ENCODE measurements at places on chromosomes 2 and 18. TPM values are rescaled to one million over a fixed set of nuclear protein-coding genes. Genes with fewer than 3 reads are reported as not detected.
A peak's percentile ranks its signal among the peaks of the same experiment; 100 is the strongest.

The CNGA3 gene
- not detected for total RNA-seq

The CELF4 gene
- not detected for total RNA-seq

The CCDC141 gene
- 0.30 TPM for total RNA-seq

The PLCL1 gene
- total RNA-seq = 0.07 TPM

The PKP4 gene
- 55.2 TPM for total RNA-seq

The LYPD1 gene
- total RNA-seq = not detected

The CCDC68 gene
- 6.6 TPM for total RNA-seq

- peaks cover 8% of the 10 kb centered on the region for H3K4me1 ChIP-seq
- no peaks in the 10 kb centered on the region for H3K36me3 ChIP-seq
- no peak overlapping the region for H3K4me3 ChIP-seq
These were observed 42.9 kb upstream of the RFX8 start for GRCh38 chr2:101517758-101518271.

DNA sequence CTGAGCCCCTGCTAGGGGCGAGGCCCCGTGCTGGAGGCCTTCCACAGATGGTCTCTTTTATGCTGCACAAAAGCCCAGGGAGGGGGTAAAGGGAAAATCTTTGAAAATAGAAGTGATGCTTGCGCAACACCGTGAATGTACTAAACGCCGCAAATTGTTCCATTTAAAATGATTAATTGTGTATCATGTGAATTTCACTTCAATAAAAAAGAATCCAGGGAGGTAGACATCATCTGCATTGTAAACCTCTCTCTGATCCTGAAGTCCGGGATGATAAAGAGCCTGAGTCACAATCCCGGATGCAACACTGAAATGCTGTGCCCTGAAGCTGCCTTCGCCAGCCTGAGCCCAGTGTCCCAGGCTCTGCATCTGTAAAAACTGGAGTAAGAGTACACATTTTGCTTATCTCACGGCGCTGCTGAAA lies 107.7 kb upstream of the PPP1CB start:
- no peaks in the 10 kb centered on the region for H3K4me1 ChIP-seq
- H3K4me3 ChIP-seq = no peak overlapping the region
- H3K27ac ChIP-seq = no peak overlapping the region

- no peak overlapping the region for H3K4me3 ChIP-seq
- no peak for DNase-seq
These were observed 154.5 kb upstream of the LRRTM1 start for GRCh38 chr2:80459028-80459427.

DNA sequence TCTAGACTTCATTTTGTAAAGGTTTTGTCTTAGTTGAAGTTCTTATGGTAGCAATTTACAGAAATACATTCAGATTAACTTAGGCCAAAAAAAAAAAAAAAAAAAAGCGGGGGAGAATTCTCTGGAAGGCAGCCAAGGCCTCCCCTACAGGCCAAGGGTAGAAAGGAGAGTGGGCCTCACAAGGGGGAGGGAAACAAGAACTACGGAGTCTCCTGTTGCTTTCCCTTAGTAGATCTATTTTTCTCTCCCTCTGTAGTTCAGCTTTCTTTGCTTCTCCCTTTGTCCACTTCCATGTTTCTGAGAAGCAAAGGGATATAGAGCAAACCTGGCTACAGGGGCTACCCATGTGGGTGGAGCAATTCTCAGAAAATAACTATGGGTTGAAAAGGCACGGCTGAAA lies 2.4 kb upstream of the STK11IP start:
- DNase-seq = no peak
- H3K27ac ChIP-seq = 0 out of 2 replicates have a peak overlapping the region, but pooled peaks have one; percentile 5
- no peaks in the 10 kb centered on the region for H3K36me3 ChIP-seq
- peaks cover 8% of the 10 kb centered on the region for H3K4me1 ChIP-seq
- H3K4me3 ChIP-seq = no peak overlapping the region

DNA sequence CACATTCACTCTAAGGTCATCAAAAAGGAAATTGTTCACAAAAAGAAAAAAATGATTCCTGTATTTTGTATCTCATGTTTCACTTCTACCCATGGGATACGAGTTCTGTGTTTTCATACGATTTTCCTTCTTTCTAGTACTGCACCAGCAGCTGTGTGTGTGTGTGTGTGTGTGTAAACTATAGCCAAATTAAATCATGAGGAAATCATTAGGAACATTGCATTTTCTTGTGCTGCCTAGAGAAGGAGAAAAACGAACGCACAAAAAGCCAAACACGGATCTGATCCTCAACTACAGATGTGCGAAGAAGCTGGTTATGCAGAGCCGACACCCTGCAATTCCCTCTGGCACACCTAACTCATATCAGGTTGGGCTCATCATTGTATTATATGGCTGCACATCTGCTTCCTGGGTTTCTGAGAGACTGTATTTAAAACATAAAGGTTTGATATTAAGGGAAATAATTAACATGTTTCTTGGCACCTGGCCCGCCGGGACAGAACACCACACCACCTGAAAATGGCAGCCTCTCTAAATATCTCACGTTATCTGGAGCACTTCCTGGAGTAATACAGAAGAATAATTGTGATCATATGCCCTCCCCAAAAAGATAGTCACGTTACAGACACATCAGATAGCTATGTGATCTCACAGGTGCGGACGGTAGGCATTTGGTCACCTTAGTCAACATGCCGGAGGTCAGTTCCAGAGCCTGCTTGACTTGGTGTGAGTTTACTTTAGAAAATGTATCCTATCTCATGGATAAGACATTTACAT lies 586.3 kb upstream of the SALL3 start:
- H3K27me3 ChIP-seq = no peaks in the 10 kb centered on the region
- no peak overlapping the region for H3K4me3 ChIP-seq
- H3K4me1 ChIP-seq = no peaks in the 10 kb centered on the region
- H3K36me3 ChIP-seq = no peaks in the 10 kb centered on the region

GRCh38 chr2:148829618-148830017 lies 45.4 kb upstream of the KIF5C start:
- H3K27me3 ChIP-seq = peaks cover 3% of the 10 kb centered on the region
- H3K36me3 ChIP-seq = no peaks in the 10 kb centered on the region
- H3K4me1 ChIP-seq = no peaks in the 10 kb centered on the region
- no peak overlapping the region for H3K27ac ChIP-seq

DNA sequence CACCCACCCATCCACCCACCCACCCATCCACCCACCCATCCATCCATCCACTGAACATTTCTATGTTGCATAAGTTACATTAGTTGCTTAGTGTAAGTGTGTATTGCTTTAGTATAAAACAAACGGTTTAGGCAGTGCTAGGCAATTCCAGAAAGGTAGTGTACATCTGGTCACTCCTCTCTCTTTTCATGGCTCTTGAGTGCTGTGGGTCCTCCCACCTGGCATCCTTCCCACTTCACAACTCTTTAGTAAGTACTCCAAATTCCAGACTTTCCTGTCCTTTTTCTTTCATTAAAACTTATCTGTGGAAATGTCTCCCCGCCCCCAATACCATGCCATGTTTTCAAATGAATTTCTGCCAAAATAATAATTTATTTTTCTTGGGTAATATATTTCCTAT lies 122.5 kb downstream of the PLEKHM3 start:
- no peaks in the 10 kb centered on the region for H3K36me3 ChIP-seq
- no peaks in the 10 kb centered on the region for H3K27me3 ChIP-seq
- DNase-seq = no peak
- no peaks in the 10 kb centered on the region for H3K4me1 ChIP-seq

- no peaks in the 10 kb centered on the region for H3K27me3 ChIP-seq
- no peaks in the 10 kb centered on the region for H3K4me1 ChIP-seq
- no peaks in the 10 kb centered on the region for H3K36me3 ChIP-seq
- H3K27ac ChIP-seq = no peak overlapping the region
- no peak for DNase-seq
- no peak overlapping the region for H3K4me3 ChIP-seq
These were observed 457.3 kb downstream of the ADCYAP1 start for GRCh38 chr18:1361936-1362335.

DNA sequence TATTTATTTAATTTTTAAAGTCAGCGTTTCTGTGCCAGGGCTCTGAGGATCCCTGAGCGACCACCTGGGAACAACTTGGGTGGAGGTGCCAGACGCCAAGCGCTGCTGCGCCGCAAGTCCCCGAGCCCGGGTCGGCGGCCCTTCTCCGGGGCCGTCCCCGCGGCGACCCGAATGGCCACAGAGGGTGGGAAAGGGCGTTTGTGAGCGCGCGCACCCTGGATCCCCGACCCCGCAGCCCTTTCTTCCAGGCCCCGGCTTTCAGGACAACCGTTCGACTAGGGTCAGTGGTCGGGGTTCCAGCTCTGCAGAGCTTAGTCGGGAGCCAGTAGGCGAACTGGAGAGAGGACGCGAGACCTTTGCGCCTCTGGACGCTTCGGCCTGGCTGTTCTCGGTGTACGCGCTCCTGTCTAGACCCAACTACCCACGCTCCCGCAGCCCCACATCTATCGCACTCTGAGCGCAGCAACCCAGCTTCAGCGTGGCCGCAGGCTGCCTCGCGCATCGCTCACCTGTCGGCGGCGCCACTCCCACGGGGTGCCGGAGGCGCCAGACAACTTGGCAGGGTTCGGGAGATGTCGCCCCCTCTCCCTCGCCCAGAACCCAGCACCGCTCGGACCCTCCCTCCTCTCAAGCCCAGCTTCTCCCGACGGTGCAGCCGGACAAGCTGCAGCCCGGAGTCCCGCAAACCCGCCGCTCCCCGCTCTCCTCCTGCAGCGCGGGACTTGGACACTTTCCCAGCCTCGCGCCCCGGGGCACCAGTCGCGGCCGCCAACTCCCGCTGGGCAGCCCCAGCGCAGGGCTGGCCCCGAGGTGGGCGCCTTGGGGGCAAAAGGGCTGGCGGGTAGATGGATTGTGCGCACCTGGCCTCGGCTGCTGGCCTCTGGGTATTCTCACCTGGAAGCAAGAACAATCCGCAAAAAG lies 758 bp downstream of the LYPD1 start:
- peaks cover 10% of the 10 kb centered on the region for H3K4me1 ChIP-seq
- H3K36me3 ChIP-seq = no peaks in the 10 kb centered on the region
- peaks cover 61% of the 10 kb centered on the region for H3K27me3 ChIP-seq

- no peak overlapping the region for H3K4me3 ChIP-seq
- H3K27me3 ChIP-seq = no peaks in the 10 kb centered on the region
- peaks cover under 1% of the 10 kb centered on the region for H3K4me1 ChIP-seq
- H3K27ac ChIP-seq = no peak overlapping the region
These were observed 91.6 kb upstream of the MAP4K3 start for GRCh38 chr2:39528701-39529100.

DNA sequence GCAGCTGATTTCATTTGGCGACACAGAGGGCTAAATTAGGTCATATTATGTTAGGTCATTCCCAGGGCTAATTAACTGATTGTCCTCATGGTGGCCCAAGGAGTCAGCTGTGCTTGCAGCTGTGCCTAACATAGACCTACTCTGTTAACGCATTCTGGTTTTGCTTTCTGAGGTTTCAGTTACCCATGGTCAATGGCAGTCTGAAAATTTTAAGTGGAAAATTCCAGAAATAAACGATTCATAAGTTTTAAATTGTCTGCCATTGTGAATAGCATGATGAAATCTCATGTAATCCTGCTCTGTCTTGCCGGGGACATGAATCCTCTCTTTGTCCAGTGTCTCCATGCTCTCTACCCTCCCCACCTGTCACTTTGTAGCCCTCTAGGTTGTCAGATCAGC lies 168.7 kb downstream of the KCNS3 start:
- peaks cover 4% of the 10 kb centered on the region for H3K27me3 ChIP-seq
- H3K27ac ChIP-seq = no peak overlapping the region
- H3K4me3 ChIP-seq = no peak overlapping the region
- no peaks in the 10 kb centered on the region for H3K36me3 ChIP-seq
- peaks cover 7% of the 10 kb centered on the region for H3K4me1 ChIP-seq

GRCh38 chr2:127039387-127040031 lies 67.4 kb downstream of the BIN1 start:
- H3K27me3 ChIP-seq = no peaks in the 10 kb centered on the region
- DNase-seq = no peak

- H3K4me1 ChIP-seq = no peaks in the 10 kb centered on the region
- H3K36me3 ChIP-seq = no peaks in the 10 kb centered on the region
- no peaks in the 10 kb centered on the region for H3K27me3 ChIP-seq
- no peak overlapping the region for H3K27ac ChIP-seq
- no peak overlapping the region for H3K4me3 ChIP-seq
These were observed 821.6 kb downstream of the GALR1 start for GRCh38 chr18:78071166-78071710.

DNA sequence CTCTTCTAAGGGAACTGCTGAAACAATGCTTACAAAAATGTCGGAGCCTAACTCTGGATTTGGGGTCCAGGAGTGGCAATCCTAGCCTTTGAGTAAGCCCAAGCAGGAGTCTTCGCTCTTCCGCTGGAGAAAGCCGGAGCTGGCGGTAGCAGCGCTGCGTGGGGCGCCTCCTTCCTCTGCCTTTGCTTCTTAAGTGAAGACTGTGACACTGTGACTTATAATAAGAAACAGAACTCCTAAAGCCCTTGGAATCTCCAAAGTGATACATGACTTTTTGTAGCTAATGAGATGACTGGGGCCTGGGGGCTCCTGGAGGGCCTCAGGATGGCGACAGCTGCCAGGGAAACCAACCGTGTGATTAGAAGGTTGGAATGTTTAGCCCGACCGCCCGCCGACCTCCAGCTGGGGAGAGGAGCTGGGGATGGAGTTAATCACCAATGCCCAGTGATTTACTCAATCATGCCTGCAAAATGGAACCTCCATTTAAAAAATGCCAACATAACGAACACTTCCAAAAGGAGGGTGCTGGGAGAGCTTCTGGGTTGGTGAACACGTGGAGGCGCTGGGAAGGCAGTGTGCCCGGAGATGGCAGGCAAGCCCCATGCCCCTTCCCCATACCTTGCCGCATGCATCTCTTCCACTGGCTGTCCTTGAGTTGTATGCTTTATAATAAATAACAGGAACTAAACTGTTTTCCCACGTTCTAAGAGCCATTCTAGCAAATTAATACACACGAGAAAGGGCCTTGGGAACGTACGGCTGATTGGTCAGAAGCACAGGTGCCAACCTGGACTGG lies 29.0 kb upstream of the MAL start:
- H3K27me3 ChIP-seq = no peaks in the 10 kb centered on the region
- H3K4me1 ChIP-seq = no peaks in the 10 kb centered on the region
- no peaks in the 10 kb centered on the region for H3K36me3 ChIP-seq
- DNase-seq = no peak
- H3K4me3 ChIP-seq = no peak overlapping the region
- no peak overlapping the region for H3K27ac ChIP-seq

DNA sequence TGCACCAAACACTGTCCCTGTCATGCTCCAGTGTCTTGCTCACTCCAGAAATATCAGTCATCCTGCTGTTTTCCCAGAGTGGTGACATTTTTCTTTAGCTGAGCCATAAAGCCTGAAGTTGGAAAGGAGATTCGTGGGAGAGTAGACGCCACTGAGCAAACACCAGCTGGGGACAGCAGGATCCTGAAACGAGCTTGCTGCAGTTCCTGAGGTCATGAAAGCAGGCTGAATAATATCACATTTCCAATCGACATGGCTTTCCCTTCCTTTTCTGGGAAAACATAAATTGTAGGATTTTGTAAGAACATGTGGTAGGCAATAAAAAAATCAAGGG lies 276.4 kb downstream of the CDCA7 start:
- no peaks in the 10 kb centered on the region for H3K4me1 ChIP-seq
- no peak overlapping the region for H3K27ac ChIP-seq
- H3K27me3 ChIP-seq = no peaks in the 10 kb centered on the region

GRCh38 chr18:24543086-24543794 lies 82.8 kb downstream of the HRH4 start:
- H3K36me3 ChIP-seq = no peaks in the 10 kb centered on the region
- no peak overlapping the region for H3K27ac ChIP-seq
- H3K27me3 ChIP-seq = peaks cover 6% of the 10 kb centered on the region
- no peak for DNase-seq
- H3K4me1 ChIP-seq = no peaks in the 10 kb centered on the region

- no peak overlapping the region for H3K27ac ChIP-seq
- H3K36me3 ChIP-seq = no peaks in the 10 kb centered on the region
- no peaks in the 10 kb centered on the region for H3K4me1 ChIP-seq
- H3K4me3 ChIP-seq = no peak overlapping the region
- no peaks in the 10 kb centered on the region for H3K27me3 ChIP-seq
- DNase-seq = no peak
These were observed 215.4 kb upstream of the ITGA4 start for GRCh38 chr2:181241797-181242196.
